ENCODE measurements at places on chromosomes 7 and 10.

DNA sequence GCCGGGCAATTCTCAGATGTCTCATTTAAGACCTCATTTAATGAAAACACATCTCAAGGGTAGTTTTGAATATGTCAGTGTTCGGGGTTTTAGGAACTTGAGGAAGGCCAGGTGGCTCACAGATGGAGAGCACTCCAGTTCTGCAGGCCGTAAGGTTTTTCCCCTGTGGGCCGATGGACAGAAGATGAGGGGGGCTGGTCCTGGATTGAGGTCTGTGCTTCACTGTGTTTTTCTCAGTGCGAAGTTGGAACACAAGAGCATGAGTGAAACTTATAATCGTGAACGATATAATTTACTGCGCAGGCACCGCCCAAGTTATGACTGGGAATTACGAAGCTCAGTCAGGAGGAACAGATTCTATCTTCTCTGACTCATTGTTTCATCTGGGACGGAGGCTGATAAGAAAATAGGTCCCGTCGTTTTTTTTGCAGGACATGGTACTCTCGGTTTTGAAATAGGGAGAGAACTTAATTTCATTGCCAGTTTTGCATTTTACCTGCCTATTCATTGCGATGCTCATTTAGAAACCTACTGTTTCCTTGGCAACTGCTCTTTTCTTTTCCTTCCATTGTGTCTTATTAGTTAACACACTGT, 591.0 kb upstream of the PFKP start:
- no peak overlapping the region for H3K4me3 ChIP-seq
- no peak for DNase-seq
- H3K27ac ChIP-seq, result no peak overlapping the region
- peaks cover 2% of the 10 kb centered on the region for H3K4me1 ChIP-seq
- H3K36me3 ChIP-seq, result peaks cover 3% of the 10 kb centered on the region
- H3K27me3 ChIP-seq, result peaks cover 22% of the 10 kb centered on the region

GRCh38 chr10:78415111-78415510, 381.4 kb downstream of the RPS24 start:
- no peaks in the 10 kb centered on the region for H3K4me1 ChIP-seq
- H3K27me3 ChIP-seq, result peaks cover 9% of the 10 kb centered on the region
- no peaks in the 10 kb centered on the region for H3K36me3 ChIP-seq
- DNase-seq, result no peak

DNA sequence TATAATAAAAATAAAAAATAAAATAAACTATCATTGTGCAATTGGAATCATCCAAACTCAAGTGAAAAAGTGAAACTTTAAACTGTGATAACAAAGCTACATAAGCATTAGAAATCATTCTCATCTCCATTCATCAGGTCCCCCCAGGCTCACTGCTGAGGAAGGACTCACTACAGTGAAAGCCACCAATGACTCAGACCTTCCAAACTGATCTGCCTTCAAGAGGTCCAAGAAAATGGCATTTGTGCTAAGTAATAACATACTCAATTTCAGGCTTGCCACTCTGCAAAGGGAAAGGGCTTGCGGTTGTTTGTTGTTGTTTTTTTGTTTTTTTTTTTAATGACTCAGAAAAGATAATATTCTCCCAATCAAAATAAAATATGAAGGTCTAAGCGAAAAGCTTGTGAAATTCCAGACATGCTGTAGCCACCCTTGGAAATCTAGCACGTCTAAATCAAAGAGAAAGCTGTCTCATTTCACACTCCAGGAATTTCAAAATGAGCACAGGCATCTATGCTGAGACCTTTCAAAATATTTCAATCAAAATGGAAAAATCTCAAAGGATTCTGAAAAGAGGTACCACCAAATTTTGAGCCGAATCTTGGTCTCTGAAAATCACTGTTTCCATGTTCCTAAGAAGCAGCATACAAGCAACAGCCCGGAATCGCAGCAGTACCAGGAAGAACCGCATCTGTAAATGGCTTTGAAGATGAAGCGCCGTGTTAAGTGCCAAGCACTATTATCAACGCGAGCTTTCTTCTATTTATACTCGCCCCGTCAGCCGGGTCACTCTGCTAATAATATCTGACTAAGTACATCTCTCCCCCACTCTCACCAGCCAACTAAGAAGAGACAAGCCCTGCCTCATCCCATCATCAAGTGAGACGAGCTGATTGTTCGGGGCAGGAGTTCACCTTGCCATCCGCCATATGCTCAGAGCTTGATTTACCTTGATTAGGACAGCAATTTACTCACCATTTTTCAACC, 13.5 kb downstream of the SFMBT2 start:
- no peaks in the 10 kb centered on the region for H3K27me3 ChIP-seq
- no peak for DNase-seq
- H3K4me3 ChIP-seq, result no peak overlapping the region
- peaks cover 33% of the 10 kb centered on the region for H3K4me1 ChIP-seq
- no peak overlapping the region for H3K27ac ChIP-seq

GRCh38 chr7:29224726-29225125, 30.2 kb downstream of the CHN2 start:
- no peak for DNase-seq
- H3K27me3 ChIP-seq, result peaks cover 6% of the 10 kb centered on the region
- H3K27ac ChIP-seq, result no peak overlapping the region
- no peaks in the 10 kb centered on the region for H3K36me3 ChIP-seq
- H3K4me3 ChIP-seq, result no peak overlapping the region

GRCh38 chr10:80410578-80411145, 2.3 kb downstream of the PRXL2A start:
- no peak overlapping the region for H3K27ac ChIP-seq
- peaks cover 5% of the 10 kb centered on the region for H3K27me3 ChIP-seq
- DNase-seq, result no peak
- peaks cover 3% of the 10 kb centered on the region for H3K36me3 ChIP-seq
- H3K4me1 ChIP-seq, result peaks cover 25% of the 10 kb centered on the region

DNA sequence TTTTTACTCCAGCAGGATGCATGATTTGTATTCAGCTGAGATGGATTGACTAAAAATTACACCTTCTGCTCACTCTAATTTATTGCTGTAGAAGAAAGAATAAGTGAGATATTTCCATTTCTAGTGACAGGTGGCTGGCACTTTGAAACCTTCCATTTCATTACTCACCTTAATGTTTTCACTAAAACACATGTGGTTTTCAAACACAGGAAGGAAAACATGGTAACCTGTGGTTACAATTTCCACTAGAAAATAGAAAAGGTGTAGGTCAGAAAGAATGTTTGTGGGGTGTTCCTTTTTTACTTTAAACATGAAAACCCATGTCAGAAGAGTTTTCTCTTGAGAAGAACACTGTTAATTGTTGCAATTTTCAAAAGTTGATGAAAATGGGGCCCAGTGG, 12.0 kb upstream of the PRKCQ start:
- no peaks in the 10 kb centered on the region for H3K27me3 ChIP-seq
- H3K36me3 ChIP-seq, result peaks cover 4% of the 10 kb centered on the region
- H3K27ac ChIP-seq, result no peak overlapping the region
- no peak for DNase-seq

DNA sequence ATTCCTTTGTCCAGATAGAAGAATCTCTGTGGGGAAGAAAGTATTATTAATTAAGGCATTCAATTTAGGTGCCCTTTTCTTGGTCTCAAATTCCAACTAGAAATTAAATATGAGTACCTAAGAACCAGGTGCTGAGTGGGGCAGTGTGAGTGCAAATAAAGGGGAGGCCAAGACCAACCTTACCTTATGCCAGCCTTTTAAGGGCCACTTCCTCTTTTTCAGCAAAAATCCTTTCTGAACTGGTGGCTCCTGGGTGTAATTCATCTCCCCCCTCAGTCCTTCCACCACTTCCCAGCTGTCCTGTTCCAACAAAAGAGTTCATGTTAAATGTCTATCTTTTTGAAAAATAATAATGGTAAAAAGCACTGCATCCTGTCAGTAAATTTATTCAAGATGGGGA, 108.2 kb downstream of the OSBPL3 start:
- H3K27me3 ChIP-seq, result no peaks in the 10 kb centered on the region
- no peak for DNase-seq
- no peak overlapping the region for H3K27ac ChIP-seq
- peaks cover 29% of the 10 kb centered on the region for H3K36me3 ChIP-seq

DNA sequence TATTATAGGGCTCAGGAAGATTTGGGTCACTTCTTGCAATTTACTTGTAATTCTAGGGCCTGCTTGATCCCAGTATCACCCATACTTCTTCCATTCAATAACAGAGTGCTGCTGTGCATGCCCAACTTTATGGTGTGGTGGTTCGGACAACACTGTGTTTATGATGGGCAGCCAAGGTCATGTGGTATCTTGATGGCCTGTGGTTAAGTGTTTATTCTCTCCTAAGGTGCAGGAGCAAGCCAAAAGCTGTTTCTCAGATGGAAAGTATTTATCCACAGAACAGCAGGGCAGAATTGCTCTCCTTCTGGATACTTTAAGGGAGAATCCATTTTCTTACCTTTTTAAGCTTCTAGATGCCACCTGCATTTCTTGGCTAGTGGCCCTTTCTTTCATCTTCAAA, 433.8 kb downstream of the SH2D4B start:
- H3K27me3 ChIP-seq, result no peaks in the 10 kb centered on the region
- no peaks in the 10 kb centered on the region for H3K36me3 ChIP-seq
- H3K27ac ChIP-seq, result no peak overlapping the region
- no peak overlapping the region for H3K4me3 ChIP-seq
- no peak for DNase-seq

DNA sequence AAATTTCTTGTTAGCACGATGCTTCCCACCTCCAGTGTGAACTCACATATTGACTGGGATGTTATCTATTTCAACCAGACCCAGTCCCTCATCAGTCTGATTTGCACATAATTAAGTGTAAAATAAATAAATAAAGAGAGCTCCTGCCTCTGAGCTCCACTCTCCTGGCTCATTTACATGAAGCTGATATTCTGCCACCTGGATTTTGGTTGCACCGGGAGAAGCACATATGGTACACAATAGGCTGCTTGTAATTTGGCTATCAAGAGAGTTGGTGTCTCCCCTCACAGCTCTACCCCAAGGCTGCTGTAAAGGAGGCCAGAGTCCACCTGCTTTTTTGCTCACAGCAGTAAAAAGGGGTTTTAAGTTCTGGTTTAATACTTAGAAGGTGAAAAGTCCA, 610.5 kb downstream of the KCNMA1 start:
- H3K4me1 ChIP-seq, result no peaks in the 10 kb centered on the region
- no peak overlapping the region for H3K4me3 ChIP-seq
- no peak for DNase-seq
- no peaks in the 10 kb centered on the region for H3K36me3 ChIP-seq

GRCh38 chr10:30029872-30030256, 29.5 kb downstream of the JCAD start:
- DNase-seq, result no peak
- H3K27me3 ChIP-seq, result peaks cover 8% of the 10 kb centered on the region
- peaks cover 37% of the 10 kb centered on the region for H3K4me1 ChIP-seq
- no peak overlapping the region for H3K27ac ChIP-seq
- H3K4me3 ChIP-seq, result no peak overlapping the region

- no peaks in the 10 kb centered on the region for H3K4me1 ChIP-seq
- H3K36me3 ChIP-seq, result no peaks in the 10 kb centered on the region
- H3K27me3 ChIP-seq, result peaks cover 10% of the 10 kb centered on the region
- H3K27ac ChIP-seq, result no peak overlapping the region
- no peak overlapping the region for H3K4me3 ChIP-seq
Measured at GRCh38 chr7:42097752-42098151, 139.3 kb downstream of the GLI3 start.

- peak; percentile 60 for DNase-seq
- H3K27me3 ChIP-seq, result no peaks in the 10 kb centered on the region
- peaks cover 13% of the 10 kb centered on the region for H3K4me1 ChIP-seq
- H3K36me3 ChIP-seq, result peaks cover 8% of the 10 kb centered on the region
- H3K4me3 ChIP-seq, result peak overlapping the region; percentile 95
Measured at GRCh38 chr7:32942415-32943251, 14.6 kb upstream of the FKBP9 start.

DNA sequence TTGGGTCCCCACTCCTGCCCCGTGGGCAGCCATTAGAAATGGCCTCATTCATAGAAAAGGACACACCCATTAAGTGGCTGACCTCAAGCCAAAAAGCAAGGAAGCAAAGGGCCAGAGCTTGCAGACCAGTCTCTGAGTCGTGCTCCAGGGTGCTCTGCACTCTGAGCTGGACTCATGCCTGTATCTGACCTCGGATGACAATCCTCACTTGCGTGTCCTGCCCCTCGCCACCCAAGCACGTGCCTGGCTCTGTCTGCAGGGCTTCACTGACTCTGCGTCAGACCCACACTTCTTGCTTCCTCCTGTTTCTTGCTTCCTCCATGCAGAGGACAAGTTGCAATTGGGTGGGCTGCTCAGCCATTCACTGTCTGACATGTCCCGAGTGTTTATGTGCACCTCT, 138.8 kb downstream of the OAT start:
- no peak for DNase-seq
- no peak overlapping the region for H3K4me3 ChIP-seq
- peaks cover 3% of the 10 kb centered on the region for H3K27me3 ChIP-seq

- no peaks in the 10 kb centered on the region for H3K4me1 ChIP-seq
- H3K27ac ChIP-seq, result no peak overlapping the region
- peaks cover 17% of the 10 kb centered on the region for H3K27me3 ChIP-seq
- H3K36me3 ChIP-seq, result no peaks in the 10 kb centered on the region
- no peak overlapping the region for H3K4me3 ChIP-seq
Measured at GRCh38 chr10:77186936-77187335, 450.7 kb downstream of the KCNMA1 start.

DNA sequence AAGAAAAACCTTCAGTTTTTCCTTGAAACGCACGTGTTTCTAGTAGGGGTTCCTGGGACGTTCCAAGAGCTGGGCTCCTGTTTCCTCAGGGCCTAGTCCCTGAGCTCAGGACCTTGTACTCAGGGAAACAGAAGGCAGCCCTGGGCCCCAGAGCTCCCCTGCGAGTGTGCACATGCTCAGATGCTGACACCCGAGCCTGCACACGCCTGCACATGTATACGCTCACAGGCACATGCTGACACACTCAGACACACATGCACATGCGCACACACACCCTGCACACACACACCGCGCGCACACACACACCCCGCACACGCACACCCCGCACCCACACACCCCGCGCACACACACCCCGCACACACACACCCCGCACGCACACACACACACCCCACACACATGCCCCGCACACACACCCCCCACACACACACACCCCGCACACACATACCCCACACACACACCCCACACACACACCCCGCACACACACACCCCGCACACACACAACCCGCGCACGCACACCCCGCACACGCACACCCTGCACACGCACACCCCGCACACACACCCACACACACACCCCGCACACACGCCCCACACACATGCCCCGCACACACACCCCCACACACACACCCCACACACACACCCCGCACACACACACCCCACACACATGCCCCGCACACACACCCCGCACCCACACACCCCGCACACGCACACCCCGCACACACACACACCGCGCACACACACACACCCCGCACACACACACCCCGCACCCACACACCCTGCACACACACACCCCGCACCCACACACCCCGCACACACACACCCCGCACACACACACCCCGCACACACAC, 52.2 kb downstream of the CALML3 start:
- H3K27me3 ChIP-seq, result no peaks in the 10 kb centered on the region
- no peak overlapping the region for H3K4me3 ChIP-seq
- no peaks in the 10 kb centered on the region for H3K36me3 ChIP-seq
- H3K27ac ChIP-seq, result no peak overlapping the region
- no peak for DNase-seq

Measured in stimulated activated naive B cell treated with anti-CD40 and anti-IgM and Interleukin-4, amounts not matched to agents 10 μg/mL and 1 μg/mL and 100 μg/mL, for 72 hours (primary cell).